ENCODE measurements at places on chromosomes 3 and 15.

- DNase-seq = peak; percentile 96
Observed at GRCh38 chr3:8621872-8622271, 22.7 kb downstream of the SSUH2 start.

DNA sequence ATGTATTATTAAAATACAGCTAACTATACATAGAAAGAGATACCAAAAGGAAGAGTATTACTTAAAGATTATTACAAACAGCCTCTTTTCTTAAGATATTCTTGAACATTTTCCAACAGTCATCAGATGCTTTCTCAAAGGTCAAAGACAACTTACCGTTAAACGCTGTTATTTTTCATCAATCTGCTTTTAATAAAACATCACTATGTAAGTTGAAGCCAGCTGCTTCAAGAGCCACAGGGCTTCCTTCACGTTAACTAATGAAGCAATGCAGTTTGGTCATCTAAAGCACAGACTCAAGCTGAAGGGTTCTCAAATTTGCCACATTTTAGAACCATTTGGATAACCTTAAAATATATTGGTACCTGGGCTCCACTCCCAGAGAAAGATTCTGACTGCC, 578.8 kb downstream of the ROBO2 start:
- DNase-seq = no peak

GRCh38 chr3:32379831-32380500, 11.7 kb upstream of the CMTM7 start:
- DNase-seq = no peak

GRCh38 chr3:33645060-33645647, 72.9 kb downstream of the CLASP2 start:
- DNase-seq = peak; percentile 39

DNA sequence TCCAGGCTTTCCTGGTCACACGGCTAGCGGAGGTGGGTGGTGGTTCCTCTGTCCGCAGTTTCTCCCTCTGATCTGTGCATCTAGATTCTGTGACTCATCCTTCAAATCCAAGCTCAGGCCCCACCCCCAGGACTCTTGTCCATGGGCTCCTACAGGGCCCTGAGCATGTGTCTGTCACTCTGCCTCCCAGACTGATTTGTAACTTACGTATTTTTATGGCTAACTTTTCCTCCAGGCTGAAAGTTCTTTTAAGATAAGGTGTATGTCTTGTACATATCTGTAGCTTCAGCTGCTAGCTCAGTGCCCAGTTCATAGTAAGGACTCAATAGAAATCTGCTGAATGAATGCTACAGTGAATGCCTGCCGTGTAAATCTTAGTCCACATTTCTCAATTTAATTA, 8.0 kb downstream of the ESYT3 start:
- DNase-seq = peak; percentile 69

DNA sequence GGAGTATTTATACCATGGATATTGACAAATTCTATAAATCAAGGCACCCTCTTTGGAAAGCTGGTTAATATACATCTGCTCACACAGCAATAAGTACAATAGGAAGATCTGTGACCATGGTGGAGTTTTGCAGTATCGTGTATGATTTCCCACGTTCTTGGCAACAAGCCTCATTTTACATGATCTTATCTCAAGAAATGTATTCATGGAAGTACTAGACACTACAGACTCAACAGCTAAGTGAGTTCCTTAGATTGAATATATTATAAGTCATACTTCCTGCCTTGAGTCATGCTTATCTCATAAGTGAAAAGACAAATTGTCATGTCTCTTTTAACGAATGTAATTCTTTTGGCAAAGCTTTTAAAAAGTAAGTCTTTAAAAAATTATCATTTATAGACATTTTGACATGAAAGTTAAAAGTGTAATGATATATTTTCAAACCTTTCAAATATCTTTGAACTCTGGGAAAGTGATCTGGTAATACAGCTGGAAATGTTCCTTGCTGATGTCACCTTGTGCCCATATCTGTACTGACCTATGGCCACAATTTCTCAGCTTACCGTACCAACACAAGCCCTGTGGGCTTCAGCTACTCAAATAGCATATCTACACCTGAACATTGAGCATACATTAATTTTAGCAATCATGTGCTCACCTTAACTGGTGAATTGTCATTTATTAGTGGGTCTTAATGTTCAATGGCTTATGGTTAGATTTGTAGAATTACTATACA, 130.3 kb upstream of the TMC3 start:
- no peak for DNase-seq

- no peak for DNase-seq
Observed at GRCh38 chr3:104696470-104696869, 670.2 kb upstream of the ALCAM start.

DNA sequence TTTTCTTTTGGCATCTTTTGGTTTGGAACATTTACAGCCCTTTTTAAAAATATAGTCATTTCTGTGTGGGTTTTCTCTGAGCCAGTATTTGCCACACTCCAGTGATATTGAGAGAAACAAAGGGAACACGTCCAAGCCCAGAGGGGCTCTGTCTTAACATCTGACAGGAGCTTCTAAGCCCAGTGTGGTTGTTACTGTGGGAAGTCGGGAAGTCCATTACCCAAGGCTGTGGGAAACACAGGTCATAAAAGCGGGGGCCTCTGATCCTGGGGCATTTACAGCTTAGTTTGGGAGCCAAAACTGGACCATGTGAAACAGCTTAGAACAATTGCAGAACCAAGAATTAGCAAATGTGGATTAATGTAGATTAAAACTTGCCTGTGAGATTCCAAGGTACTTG, 123.0 kb downstream of the PTPRG start:
- DNase-seq = no peak

- DNase-seq = no peak
Observed at GRCh38 chr3:14429640-14430039, 27.2 kb downstream of the SLC6A6 start.

GRCh38 chr15:40349163-40349562, 1.7 kb upstream of the PHGR1 start:
- DNase-seq = no peak

DNA sequence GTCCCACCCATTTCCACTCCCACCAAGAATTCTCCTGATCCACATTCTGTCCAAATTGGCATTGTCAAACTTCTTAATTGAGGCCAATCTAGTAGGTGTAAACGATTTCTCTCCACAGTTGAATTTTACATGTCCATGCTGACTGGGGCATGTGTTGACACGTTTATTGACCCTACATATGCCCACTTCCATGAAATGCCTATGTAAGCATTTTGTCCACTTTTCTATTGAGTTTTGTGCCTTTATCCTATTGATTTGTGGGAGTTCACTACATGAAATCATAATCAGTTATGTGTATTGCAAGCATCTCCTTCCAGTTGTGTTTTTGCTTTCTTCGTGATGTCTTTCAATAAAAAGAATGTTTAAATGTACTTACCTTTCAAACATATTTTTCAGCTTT, 141.7 kb upstream of the NSMCE3 start:
- no peak for DNase-seq

- DNase-seq = no peak
Observed at GRCh38 chr15:60720086-60720485, 241.1 kb upstream of the ICE2 start.

DNA sequence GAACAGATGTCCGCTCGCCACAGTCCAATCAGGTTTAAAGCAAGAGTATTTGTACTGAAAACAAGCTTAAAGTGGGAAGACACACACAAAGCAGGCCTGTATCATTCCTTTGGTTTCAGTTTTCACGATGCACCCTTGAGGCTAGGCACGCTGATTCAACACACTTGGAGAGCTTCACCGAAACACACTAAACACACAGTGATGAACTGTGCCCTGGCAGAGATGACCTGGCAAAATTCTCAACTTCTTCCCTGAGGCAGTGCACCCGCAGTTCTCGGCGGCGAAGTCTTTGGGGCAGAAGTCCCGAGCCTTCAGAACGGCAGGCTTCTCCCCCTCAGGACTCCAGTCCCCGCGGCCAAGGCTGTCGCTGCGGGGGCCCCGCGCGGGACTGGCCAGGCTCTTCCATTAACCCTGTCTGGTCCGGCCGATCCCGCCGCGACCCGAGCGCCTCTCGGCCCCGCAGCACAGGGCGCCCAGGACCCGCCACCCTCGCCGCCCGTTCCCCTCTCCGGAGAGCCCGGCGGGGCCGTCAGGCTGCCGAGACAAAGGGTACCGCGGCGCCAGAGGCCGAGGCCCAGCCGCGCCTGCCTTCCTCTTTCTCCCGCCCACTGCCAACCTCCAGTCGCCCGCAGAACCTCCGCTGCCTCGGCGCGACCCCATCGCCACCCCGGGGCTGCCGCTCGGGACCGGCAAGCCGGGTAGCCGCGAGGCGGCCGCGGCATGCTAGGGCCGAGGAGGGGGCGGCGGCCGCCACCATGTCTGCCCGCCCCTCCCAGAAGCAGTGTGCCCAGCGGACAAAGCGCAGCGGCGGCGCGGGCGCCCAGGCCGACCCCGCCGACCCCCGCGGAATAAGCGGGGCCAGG, 792 bp downstream of the GABPB1 start:
- peak; percentile 56 for DNase-seq

DNA sequence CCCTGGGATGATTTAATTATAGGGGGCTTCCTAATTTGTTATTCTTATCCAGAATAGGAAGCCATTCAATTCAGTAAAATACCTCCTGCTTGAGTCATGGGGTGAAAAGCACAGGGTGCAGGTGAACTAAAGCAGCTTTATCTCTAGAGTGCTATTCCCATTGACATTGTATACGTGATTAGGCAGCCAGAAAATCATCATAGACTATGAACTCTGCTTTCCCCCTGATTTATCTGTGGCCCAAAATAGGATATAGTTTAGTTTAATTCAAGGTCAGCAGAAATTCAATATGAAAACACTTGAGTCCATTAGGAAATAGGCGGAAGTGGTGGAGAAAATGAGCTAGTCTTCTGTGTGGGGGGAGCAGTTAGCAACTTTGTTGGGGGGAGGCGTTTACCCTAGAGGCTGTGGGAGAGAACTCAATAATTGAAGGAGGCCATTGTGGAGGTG, 18.2 kb upstream of the PRKCI start:
- no peak for DNase-seq

GRCh38 chr3:39809995-39810595, 686 bp downstream of the MYRIP start:
- DNase-seq = no peak

DNA sequence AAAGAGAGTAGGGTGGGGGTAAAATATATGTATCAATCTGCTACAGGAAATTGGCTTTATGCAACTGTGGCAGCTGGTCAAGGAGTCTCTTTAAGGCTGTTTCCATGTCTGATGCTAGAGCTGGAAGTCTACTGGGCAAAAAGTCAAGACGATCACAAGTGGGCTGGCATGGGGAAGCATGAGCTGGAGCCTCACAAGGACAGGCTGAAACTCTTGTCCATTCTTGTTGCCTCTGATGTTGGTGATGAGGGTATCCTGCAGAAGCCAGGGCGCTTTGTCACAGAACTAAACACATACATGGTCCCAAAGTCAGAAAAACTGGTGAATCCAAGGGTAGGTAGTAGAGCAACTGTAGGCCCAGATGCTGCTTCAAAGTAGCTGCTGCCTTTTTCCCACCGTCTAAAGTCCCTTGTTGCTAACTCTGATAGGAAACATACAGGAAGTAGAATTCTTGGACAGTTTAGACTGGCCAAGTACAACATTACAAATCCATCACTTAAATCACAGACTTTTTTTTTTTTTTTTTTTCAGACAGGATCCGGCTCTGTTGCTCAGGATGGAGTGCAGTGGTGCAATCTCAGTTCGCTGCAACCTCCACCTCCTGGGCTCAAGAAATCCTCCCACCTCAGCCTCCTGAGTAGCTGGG, 54.2 kb downstream of the RPL39L start:
- no peak for DNase-seq

DNA sequence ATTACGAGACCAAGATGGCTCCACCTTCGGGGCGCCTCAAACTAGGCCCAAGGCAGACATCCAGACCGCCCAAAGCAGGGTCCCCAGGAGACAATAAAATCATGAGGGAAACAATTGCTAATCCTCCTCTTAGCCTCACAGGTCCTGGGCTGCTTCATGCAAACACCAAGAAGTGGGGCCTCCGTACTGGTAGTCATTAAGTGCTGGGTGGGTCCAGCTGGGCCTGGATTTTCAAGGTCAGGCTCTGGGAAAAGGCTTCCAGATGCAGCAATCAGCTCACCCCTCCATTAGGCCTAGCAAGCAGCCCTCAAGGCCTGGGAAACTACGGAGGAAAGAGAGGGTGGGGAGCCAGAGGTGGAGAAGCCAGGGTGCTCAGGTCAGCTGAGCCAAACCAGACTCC, 634 bp downstream of the FBXL22 start:
- DNase-seq = no peak

GRCh38 chr3:170689296-170689829, 103.5 kb upstream of the SLC7A14 start:
- DNase-seq = peak; percentile 94

GRCh38 chr3:153431076-153431475, 269.1 kb downstream of the RAP2B start:
- no peak for DNase-seq

DNA sequence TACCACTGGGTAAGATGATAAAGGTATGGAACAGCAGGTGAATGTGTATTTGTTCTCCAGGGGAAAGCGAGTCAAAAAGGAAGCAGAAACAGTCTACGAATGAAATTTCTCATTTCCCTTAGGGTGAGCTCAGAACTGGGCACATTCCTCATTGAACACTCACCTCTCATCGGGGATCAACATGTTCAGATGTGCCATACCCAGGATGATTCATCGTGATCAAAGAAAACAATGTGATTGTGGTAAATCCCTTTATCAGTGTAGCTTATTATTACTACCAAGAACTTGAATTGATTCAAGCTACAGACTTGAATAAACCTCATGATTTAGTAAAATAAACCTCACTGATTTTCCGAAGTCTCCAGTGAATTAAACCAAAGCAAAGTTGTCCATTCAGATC, 72.1 kb downstream of the GJD2 start:
- peak; percentile 13 for DNase-seq

GRCh38 chr3:11655196-11655928, 11.6 kb upstream of the VGLL4 start:
- DNase-seq = no peak

DNA sequence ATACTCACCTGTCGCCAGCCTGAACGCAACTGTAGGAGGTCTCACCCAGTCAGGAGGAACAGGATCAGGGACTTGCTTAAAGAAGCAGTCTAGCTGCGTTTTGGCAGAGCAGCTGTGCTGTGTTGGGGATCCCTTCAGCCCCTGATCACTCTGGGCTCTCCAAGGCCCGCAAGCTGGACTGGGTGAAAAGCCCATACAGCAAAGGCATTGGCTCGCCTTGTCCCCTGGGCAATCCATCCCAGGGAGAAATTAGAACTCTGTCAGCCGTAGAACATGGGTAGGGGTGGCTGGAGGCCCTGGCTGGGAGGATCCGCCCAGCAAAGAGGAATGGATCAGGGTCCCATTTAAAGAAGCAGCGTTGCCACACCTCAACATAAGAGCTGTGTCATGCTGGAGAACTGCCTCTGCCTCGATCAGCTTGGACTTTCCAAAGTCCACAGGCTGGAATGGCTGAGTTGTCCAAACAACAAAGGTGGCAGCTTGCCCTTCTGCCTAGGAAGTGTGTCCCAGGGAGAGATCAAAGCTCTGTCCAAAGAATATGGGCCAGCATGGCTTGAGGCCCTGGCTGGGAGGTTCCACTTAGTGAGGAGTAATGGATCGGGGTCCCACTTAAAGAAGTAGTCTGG, 9.1 kb downstream of the OR5H2 start:
- DNase-seq = no peak

DNA sequence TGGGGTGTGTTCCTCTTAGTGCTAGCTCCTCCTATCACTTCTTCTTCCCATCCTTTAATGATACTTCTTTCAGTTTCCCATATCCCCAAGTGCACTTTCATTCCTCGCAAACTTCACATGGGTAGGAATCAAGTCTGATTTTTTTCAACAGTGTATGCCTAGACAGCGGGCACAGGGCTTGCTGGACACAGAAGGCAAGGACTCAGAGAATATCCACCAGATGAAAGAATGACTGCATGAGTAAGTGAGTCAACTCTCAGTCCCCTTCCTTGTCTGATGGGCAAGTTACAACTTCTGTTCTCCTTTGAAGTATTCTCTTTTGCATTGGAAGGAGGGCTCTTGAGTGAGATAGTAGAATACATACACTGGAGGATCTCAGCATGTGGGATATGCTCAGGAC, 3.1 kb upstream of the SQOR start:
- DNase-seq = peak; percentile 23
